CMK (cell line): ENCODE measurements at places on chromosomes 6 and 20.

GRCh38 chr6:34630040-34630439 lies 66.5 kb downstream of the ILRUN start:
- no peak for DNase-seq

DNA sequence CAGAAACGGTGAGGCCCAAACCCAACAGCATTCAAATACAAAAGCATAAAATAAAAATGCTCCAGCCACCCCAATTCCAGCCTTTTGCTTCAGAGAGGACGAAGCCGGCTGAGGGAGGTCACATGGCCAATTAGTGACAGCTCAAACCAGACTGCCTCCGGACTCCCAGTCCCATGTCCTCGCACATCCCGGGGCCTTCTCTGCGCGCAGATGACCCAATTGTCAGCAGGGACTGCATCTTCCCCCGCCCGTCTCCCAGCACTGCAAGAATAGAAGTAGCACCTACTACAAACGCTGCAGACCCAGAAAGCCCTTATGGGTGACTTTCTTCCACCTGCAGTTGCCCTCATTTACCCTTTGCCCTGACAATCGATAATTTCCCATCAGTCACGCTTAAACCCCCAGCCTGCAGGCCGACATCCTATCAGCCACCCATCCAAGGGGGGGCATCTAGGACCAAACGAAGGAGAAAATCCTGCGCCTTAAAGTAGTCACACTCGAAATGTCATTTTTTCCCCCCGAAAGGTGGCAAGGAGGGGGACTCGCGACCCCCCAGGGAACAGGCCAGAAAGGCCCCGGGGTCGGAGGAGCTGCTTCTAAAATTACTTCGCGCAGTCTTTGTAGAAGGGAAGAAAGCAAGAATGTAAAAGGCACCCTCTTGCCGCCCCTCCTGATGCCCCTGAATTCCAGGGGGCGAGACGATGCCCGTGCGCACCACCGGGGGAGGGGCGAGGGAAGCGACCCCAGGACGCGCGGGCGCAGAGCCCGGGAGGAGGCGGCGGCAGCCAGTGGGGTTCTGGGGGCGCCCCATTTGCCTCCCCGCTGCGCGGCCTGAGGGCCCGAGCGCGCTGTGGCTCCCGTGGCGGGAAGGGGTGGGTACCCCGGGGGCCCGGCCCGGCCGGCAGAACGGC lies 792 bp downstream of the SLC23A2 start:
- DNase-seq, result no peak

DNA sequence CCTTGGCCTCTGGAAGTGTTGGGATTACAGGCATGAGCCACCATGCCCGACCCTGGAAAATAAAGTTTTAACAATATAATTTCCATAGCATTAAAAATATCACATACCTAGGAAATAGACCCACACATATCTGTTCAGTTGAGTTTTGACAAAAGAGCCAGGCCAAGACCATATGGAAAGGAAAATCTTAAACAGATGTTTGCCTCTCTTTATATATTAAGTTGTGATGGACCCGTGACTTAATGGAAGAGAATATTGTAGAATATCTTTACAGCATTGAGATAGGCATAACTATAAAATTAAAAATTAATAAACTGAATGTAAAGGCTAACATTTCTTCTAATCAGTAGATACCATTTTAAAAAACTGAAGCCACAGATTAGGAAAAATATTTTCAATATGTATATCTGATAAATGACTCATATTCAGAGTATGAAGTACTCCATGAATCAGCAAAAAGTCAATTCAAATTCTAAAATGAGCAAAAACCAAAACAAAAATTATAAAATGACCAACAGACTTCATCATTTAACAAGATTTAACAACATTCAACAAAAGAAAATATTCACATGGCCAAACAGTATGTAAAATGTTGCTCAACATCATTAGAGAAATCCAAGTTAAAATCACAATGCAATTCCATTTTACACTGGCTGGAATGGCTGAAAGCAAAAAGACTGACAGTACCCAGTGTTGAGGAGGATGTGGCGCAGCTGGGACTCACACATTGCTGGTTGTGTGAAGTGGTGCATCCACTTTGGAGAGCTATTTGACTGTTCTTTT lies 43.3 kb downstream of the GTF2H5 start:
- no peak for DNase-seq

DNA sequence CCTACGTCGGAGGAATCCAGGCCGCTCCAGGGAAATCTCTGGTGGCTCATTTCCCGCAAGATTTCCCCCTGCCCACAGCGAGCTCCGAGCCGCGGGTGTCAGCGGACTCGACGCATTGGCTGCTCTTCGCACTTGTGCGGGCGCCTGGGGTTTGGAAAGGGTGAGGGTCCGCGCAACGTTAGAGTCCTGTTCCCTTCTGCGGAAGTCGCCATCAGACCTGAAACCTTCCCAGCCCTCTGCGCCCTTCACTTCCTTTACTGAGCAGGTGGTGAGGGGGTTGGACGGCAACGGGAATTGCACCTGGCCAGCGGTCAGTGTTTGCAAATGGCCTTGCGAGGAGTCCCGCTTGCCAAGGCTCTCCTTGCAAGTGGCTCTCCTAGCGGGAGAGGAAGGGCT lies 8.4 kb downstream of the PAX1 start:
- no peak for DNase-seq

DNA sequence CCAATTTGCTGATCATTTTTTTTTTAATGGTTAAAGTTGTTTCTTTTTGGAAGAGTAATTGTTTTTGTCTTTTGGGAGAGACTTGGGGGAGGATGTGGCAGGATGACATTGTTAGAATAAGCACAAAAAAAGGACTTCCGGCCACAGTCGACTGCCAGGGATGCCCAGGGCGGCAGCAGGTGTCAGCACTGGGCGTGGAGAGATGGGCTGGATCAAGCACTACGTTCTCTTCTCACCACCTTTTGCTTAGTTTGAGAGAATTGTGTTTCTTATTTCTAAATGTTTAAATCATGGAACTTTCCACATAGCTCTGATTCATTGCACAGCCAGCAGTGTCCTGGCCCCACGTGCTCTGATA lies 104.6 kb upstream of the FRMD1 start:
- no peak for DNase-seq

GRCh38 chr6:113457751-113458150 lies 399.4 kb upstream of the MARCKS start:
- DNase-seq, result no peak

DNA sequence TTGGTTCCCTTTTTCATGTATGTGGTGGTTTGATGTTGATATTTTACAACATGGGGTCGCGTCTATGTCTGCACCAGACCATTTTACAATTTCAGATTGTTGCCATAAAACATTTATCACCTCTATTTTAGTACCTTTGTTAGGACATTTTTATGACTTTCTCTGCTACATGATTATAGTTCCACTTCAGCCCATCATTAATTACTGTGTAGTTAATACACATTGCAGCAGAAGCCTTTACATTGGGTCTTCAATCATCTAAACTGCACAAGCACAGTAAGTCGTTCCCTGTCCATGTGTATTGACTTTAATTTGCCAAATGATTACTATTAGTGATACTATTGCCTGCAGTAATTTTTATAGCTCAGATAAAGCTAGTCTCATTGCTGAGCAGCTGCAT lies 15.7 kb upstream of the TMEM217 start:
- no peak for DNase-seq

- DNase-seq, result no peak
These were observed 25.3 kb upstream of the CCND3 start for GRCh38 chr6:41966961-41967311.

DNA sequence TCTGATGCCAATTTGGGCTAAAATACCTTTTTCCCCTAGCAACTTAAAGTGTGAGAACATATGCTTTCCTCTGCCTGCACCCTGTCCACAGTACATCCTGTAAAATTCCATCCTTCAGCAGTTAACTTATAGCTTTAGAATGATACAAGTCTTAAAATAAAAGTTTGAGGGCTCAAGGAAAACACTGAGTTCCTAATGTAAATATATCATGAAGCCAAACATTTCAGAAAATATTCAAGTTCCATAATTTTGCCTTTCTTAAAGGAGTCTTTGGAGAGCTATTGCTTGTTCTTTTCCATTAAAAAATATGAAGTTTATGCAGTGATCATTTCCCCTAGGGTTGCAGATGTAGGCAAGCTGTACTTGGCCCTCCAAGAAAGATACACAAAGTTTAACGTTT lies 303.8 kb downstream of the COL12A1 start:
- DNase-seq, result no peak

- no peak for DNase-seq
These were observed 39.4 kb upstream of the MLIP start for GRCh38 chr6:54071821-54072340.

DNA sequence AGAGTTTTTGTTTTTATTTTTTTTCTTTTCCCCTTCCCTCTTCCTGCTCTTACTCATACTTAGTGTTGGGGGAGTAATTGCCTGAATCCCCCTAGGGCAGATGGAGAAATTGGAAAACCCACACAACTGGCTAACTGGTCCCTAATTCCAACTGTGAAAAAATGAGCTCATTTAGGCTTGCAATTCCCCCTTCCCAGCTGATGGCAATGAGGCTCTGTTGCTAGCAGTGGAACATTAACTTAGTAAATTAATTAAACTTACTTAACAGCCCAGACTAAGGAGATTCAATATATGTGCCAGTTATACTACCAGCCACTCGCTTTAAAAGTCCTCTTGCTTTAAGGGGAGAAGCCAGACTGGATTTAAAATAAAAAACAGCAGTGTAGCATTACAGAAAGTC lies 76.6 kb downstream of the PKHD1 start:
- no peak for DNase-seq

- DNase-seq, result no peak
These were observed 14.3 kb downstream of the GRM4 start for GRCh38 chr6:34131326-34132290.
